ENCODE measurements at places on chromosomes 1 and 21.

GRCh38 chr1:110436635-110437034 lies 14.3 kb upstream of the PROK1 start:
- DNase-seq = no peak

DNA sequence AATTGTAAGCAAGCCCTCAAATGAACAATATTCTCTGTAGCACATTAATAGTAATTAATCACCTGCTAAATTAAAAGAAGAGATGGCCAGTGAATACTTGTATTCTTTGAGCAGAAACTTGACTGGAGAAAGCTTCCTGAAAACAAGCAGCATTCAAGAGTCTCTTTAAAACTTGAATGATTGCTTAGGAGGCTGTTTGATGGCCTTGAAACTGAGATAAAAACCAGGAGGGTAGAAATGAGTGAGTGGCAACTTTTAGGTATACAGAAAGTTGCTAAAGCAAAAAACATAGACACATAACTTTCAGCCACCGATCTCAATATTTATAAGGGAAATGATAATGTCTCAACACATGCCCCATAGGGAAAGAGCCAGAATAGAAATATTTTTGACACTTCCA lies 234.8 kb upstream of the FMN2 start:
- DNase-seq = no peak

DNA sequence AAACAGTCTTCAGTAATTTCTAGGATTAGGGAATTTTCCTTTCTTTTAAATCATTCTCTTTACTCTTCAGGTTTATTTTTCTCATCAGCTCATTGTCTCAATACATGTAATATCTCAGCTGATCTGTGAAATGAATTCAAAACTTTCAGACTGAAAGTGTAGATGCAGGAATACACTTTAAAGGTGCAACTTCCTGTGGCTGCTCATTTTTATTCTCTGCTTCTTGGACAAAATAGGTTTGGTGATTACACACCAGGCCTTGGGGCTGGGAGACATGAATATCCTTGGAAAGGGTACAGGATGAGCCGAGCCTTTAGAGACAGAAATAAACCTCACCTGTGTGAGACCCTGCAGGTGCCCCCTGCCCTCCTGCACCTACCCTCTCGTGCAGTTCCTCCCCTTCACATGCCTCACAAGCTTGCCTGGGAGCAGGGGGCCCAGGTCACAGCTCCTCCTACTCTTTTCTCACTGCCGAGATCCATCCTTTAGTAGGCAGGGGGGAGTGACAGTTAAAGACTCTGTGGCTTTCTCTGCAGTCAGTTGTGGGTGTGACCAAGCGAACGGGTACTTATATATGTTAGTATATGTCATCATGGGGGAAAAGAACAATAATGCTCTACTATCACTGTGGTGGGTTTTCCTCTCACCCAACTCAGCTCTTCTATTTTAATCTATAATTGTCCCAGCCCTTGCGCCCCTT lies 23.6 kb downstream of the XCL2 start:
- DNase-seq = no peak

DNA sequence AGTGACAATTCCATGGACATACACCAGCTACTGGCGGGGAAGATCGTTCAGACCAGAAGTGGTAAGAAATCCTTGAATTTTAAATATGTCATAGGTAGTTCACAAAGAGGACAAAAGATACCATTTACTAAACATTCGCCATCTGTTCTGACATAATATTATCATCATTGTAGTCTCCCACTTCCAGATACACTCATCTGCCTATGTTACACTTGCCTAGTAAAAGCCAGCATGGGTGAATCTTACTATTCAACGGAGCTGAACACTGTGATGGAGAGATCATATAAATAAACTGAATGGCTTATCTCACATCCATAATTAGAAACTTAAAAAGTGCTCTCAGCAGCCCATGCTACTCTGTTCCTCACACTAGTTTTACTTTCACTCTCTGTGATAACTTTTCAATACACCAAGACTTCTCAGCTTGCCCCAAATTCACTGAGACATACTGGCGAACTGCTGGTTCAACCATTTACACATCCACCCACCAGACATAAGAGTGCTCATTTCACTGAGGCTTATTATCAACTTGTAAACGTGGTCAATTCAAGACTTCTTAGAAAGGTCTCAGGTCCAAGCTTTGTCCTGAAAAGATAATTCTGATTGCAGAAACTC lies 463 bp upstream of the PRRC2C start:
- no peak for DNase-seq

- DNase-seq = no peak
Observed at GRCh38 chr1:201141418-201141817, 12.9 kb downstream of the TMEM9 start.

DNA sequence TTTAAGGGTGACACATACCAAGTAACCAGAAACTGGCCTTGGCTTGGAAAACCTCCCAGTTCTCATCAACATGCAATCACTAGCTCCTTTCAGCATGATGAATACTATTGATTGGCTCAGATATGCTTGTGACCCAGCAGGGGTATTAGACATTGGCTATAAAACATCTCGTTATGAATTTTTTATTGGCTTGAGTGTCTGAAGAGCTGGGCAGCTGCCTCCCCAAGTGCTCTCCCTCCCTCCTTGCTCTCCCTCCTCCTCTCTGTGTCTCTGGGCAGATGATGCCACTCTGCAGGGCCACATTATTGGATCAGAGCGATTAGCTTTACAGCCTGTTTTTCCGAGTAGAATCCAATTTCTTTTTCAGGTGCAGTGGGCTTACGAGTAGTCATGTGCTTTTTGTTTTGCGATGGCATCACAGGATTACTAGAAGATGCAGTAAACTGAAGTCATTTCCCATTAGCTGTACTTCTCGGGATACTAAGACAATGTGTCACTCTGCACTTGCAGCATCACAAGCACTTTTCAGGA lies 79.3 kb upstream of the ATF3 start:
- no peak for DNase-seq

DNA sequence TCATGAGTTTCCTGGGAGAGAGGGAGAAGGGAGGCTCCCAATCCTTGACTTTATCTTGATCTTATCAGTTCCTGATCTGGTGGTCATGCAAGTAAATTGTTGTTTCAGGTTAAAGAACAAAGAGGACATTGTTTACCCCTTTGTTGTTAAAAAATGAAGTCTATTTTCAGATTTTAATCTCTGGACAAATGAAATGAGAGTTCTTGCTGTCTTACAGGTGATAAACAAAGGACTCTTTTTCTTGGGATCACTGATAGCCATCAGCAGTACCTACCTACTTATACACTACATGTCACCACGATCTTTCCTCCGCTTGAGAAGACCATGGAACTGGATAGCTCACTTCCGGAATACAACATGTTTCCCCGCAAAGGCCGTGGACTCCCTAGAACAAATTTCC lies 48.4 kb downstream of the CHML start:
- DNase-seq = no peak

DNA sequence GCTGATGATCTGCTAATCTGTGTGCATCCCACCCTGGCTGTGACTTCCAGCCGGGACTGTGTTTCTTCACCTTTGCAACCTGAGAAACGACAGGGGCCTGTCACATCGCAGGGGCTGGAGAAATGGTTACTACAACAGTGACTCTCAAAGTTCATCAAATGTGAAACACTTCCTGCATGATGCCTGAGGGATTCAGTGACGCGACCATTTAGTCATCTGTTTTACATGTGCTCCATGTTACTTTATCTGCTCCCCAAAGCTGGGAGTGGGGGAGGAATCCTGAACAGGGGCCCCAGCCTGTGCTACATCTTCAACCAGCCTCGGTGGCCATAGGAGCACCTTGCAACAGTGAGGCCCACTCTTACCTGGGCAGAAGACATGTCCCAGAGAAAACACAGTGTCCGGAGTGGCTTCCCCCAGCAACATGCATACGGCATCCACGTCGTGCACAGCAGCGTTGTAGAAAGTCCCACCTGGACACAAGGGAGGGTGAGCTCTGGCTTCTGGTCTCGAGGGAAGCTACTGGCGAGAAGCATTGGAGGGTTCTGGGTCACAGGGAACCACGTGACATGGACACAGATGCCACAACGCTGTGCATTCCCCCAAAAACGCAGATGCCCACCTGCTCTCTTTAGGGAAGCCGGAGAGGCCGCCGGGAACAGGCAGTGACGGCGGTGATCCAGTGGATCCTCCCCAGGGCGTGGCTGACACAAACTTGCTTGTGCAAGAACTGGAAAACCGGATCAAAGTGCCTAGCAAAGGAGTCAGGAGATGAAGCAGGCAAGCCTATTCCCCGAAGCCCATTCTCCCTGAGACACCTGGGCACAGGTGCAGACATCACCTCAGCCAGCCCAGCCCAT lies 9.6 kb upstream of the CCDC27 start:
- DNase-seq = no peak

GRCh38 chr1:160097151-160097910 lies 1.1 kb downstream of the IGSF8 start:
- no peak for DNase-seq

DNA sequence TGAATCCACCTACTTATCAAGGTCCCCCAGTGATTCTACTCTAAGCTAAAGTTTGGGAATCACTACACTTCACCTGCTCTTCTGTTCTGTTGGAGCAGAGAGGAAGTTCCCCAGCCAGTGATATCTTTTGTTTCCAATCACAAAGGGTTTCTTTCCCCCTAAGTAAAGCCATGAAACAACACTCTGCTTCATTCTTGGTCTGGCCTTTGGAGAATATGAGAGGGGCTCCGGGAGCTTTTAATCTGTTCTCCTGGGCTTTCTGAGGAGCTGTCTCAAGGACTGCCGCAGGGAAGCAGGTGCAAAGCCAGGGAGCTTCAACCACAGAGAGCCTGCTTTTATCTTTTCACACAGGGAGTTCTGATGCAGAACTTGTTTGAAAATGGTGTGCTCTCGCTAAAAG lies 10.1 kb upstream of the SLAMF9 start:
- DNase-seq = no peak

- no peak for DNase-seq
Observed at GRCh38 chr1:44020464-44020863, 10.8 kb downstream of the SLC6A9 start.

DNA sequence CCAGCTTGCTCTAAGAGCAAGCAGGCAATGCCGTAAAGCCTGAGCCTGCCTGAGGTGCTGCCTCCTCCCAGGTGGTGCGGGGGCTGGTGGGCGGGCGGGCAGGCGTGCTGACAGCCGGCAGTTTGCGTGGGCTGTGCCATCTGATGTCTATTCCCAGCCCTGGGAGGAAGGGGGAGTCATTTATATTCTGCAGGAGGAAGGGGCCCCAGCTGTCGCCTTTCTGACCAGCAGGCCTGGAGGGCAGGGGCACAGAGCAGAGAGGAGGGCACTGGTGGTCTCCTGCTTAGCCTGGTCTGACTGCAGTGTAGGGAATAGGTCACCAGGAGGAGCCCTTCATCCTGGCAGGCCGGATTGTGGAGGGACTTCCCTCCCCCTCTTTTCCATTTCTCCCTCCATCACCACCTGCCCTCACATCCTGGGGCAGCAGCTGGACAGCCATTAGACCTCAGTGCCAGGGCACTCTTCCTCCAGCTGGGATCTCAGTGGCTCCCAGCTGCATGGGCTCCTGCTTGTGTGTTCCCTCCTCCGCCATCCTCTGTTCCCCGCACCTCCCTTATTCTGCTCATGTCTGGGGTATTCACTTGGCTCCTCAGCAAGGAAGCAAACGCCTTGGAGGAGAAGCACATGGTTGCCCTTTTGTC lies 4.4 kb downstream of the CYB561D1 start:
- no peak for DNase-seq

GRCh38 chr1:94067196-94067595 lies 53.8 kb downstream of the ABCA4 start:
- no peak for DNase-seq

- no peak for DNase-seq
Observed at GRCh38 chr1:173318788-173319187, 111.7 kb upstream of the TNFSF4 start.

DNA sequence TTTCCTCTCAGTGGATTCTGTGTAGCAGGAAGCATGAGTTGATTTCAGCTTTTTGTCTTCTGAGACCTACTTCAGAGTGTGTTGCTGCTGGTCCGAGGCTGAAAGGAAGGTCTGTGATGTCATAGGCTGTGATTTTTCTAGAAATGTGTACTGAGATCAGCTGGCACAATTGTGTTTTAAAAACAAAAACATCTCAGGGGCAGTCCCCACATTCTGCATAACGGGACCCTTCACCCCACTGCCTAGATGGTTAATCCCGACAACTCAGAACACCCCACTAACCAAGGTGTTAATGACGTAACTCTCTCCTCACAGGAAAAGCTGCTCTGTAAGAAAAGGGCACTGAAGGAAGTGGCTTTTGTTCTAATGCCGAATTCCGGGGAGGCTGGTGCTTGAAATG lies 59.8 kb upstream of the PPP2R5A start:
- no peak for DNase-seq

DNA sequence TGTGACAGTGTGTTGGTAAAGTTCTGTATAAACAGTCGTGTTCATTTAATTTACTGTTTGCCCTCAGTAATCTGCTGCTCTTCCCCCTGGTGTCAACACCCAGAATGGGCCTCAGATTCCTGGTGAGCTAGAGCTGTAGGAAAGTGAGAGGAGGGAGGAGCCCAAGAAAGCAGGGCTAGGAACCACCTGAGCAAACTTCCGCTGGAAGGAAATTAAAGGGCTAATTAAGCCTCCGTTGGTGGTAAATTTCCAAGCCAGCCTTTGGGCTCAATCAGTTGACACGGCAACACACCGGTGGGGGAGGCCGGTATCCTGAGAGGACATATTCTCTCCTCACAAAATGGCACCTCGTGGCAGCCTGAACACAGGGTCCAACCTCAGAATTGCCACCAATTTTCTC lies 32.9 kb downstream of the RAB3B start:
- DNase-seq = no peak

DNA sequence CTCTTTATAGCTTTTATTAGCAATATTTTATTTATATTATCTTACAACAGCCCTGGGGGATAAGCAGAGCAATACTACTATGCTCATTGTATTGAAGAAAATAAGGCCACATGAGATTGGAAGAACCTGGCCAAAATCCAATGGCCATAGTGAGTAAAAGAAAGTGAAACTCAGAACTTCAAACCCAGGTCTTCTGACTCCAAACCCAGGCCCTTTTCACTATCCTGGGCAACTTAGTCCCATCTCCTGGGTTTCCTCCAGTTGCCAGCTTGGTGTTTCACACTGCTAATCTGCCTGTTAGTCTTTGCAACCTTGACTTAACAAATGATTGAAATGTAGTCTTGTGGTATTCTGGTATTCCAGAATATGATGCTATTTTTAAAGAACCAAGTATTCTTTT lies 22.4 kb upstream of the EXO1 start:
- no peak for DNase-seq

DNA sequence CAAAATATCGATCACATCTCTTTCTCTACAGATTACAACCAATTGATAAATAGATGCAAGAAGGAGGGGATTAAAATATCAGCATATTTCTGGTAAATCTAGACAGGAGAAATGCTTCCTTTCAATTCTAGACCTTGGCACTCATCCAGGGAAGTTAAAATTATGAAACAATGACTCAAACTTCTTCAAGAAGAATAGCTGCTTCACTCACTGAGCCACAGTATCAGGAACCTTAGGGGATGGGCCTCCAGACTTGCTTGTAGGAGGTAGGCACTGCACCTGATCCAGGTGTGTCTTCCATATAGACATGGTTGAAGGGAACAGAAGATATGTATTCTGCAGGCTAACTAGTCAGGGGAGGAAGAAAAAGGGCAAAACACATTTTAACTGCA lies 9.8 kb downstream of the SLAMF7 start:
- no peak for DNase-seq

All from activated CD8-positive, alpha-beta memory T cell treated with anti-CD3 and anti-CD28 coated beads for 1 hour (primary cell).